Left renal cortex interstitium (tissue), 4 donors: ENCODE measurements at places on chromosomes 1 and 21. TPM values are rescaled to one million over a fixed set of nuclear protein-coding genes. Genes with fewer than 3 reads are reported as not detected.

GRCh38 chr1:109971559-109971958, 13.0 kb upstream of the AHCYL1 start:
- no peak for DNase-seq

GRCh38 chr1:187645651-187646050, 816.9 kb downstream of the PLA2G4A start:
- DNase-seq, result no peak

DNA sequence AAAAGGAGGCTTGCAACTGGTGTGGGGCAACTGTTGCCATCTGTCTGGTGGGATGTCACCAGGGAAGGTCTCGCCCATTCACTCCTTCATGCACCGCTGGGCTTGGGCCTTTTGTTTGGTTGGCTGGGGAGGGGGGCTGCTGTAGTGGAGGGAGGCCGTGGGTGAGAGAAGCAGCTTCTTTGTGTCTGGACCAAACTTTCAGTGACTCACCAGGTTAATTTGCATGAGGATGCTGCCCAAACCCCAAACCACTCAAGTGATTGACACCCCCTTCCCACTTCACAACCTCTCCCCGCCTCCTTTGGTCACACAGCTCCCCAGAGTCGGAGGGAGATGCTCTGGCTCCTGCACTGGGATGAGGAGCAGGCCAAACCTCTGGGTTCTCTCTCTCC, 19.7 kb downstream of the BTG2 start:
- no peak for DNase-seq

CDC42 gene
- 374 TPM for polyA plus RNA-seq

DNA sequence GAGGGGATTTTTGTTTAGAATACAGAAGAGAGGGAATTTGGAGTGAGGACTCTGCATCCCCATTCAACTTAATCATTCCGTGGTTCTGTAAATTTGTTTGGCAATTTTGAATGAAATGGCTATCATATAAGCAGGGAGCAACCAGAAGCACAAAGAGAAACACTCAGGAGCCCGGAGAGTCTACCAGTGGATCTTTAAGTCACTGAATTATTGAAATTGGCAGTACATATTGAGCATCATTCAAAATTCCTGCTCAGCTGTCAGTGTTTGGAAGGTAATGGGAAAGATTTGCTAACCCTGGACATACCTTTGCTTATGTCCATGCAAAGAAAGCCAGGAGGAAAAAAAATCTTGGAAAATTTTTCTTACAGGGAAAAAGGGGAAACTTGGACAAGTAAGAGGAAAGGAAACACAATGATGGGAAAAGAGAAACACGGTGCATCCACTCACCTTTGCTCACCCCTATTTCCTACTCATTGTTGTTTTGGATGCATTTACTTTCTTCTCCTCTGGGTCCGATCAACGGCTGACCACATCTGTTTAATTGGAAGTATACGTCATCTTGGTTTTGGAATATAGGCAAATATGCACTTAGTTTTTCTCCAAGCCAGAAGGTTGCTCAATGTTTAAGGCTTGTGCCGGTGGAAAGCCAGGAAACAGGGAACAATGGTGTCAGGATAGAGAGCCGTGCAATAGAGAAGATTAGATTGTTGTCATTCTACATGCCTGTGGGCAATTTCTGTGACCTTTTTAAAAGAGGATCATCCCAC, 243.0 kb upstream of the LYPLAL1 start:
- DNase-seq, result no peak

- DNase-seq, result peak; percentile 41
Observed at GRCh38 chr1:2468041-2468472, 8.0 kb upstream of the PLCH2 start.

DNA sequence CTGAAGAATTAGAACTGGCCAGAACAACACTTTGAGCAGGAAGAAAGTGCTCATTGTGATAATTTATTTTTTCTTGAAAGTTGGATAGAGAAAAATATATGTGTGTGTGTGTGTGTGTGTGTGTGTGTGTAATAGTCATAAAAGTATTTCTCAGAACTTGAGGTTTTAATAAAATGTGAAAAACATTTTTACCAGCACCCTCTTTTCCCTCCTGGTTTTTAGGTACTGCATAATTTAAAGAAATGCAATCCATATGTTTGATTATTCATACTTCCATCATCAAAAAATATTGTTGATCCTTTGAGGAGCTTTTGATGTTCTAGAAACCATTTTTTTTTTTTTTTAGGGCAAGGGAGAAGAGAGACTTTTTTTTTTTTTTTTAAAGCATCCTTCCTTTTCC, 66.8 kb upstream of the JUN start:
- no peak for DNase-seq

DNA sequence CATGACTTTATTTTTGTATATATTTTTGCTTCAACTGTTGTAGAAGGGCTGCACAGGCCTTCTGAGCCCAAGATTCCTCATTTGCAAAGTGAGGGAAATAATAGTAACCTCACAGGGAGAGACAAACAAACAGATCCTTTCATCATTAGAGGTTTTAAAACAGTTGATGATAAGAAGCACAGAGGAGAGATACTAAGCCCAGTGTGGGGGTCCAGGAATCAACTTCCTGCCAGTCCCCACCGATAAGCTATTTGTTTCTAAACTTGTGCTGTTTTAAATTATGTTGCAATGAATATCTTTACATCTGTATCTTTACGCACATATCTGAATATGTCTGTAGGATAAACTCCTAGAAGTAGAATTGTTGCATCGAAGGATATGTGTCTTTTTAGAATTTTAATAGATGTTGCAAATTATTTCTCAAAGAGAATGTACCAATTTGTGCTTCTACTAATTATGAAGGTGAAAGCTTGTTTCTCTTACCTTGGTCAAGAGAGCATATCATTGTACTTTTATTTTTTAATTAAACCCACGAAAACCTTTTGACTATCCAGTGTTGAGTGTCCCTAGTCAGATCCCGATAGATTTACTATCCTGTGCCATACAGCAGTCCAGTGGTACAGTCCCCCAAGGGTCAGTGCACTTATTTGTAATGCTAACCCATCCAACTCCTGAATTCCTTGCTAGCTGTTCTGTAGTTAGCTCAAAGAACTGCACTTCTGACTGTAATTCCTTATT, 10.8 kb downstream of the FCRLB start:
- no peak for DNase-seq

DNA sequence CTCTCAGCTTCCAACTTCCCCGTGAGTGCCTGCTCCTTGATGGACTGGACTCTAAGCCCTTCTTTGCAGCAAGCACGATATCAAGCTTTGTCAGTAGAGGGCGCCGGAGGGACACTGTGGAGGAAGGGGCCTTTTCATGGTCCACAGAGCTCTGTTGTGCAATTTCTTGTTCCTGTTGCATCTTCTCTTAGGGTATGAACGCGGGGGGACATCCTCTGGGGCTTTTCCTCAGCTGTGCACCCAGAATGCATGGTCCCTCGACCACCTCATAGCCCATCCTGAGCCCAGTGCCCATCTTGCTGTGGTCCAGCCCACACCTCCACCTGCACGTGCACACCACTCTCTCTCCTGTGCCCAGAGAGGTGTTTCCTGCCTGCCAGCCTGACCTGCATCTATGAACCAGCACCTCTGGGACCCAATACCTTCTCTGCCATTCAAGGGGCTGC, 556.8 kb downstream of the PTPRU start:
- DNase-seq, result peak; percentile 70

GRCh38 chr21:26528882-26529281, 44.2 kb downstream of the CYYR1 start:
- DNase-seq, result no peak

DNA sequence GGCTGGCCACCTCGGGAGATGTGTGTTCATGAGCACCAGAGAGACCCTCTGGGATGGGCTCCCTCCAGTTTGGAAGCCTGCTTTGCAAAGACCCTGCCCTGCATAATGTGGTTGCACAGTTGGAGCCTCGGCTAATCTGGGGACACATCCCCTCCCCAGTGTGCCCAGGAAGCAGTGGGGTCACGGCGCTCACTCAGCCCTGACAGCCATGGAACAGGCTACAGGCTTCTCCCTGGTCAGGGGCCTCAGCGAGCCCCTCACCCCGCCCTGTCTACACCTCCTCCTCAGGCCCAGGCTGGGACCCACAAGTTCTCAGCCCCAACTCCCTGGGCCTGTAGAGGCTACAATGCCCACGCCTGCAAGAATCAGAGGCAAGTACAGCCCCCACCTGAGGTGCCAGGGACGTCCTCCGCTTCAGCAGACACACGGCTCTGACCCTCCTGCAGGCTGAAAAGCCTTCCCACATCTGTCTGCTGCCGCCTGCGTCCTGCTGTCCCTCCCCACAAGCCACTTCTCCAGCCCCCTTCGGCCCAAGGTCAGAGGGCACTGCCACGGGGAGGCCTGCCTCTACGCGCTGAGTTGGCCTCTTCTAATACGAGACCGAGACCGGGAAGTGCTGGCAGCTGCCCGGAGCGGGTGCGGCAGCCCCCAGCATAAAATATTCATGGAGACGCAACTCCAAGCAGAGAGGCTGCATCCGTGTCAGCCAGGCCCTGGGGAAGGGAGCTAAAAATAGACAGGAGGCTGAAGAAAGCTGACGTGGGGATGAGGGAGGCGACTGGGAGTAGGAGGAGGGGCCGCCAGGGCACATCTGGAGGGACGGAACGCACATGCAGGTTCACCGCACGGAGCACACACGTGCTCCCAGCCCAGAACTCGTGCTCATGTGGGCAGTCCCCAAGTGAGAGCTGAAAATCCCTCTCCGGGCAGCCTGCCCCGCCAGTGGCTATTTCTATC, 15.2 kb upstream of the GPR153 start:
- DNase-seq, result peak; percentile 71

PFKFB2 gene
- 11.9 TPM for polyA plus RNA-seq

SELL gene
- 3.4 TPM for polyA plus RNA-seq

DNA sequence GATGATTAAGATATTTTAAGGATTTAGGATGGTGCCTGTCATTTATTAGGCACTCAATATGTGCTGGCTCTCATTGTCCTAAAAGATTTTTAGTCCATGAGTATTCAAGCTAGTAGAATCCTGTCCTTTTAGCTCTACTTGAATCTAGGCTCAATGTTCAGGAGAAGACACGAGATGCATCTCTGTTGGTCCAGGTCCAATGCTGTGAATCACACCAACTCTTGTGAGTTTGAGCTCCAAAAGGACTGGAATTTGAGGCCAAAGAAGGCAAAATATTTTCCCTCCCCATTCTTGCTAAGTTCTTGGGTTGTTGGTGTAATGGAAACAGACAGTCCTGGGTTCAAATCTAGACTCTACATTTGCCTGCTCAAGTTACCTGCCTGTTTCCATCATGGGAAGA, 1.4 kb upstream of the PODN start:
- DNase-seq, result no peak

DNA sequence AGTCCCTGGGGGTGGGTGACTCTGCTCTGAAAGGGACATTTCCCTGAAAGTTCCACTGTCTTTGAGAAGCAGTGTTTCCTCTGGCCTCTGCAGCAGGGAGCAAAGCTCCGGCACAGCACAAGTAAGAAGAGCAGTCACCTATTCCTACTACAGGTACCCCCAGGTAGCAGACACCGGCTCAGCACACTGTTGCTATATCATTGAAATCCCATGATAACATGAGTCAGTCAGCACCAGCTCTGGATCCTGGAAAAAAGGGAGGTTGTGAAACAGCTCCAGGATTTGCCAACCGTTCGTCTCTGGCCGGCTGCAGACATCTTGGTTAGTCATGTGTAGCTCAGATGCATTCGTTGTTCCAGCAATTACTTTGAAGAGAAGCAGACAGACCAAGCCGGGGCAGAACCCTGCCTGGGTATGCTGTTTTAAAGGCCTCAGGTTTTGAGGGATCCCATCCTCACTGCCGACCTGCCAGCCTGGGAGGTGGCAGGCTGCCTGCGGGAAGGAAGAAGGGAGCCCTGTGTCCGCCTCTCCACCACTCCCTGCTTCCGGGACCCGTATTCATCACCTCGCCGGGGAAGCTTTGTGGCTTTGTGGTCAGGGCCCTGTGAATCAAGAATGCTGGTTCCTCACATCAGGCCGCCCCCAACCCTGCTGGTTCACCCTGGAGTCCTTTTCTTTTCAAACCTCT, 139.2 kb downstream of the CLIC6 start:
- DNase-seq, result no peak

GRCh38 chr1:35615440-35615839, 25.9 kb downstream of the PSMB2 start:
- no peak for DNase-seq

DNA sequence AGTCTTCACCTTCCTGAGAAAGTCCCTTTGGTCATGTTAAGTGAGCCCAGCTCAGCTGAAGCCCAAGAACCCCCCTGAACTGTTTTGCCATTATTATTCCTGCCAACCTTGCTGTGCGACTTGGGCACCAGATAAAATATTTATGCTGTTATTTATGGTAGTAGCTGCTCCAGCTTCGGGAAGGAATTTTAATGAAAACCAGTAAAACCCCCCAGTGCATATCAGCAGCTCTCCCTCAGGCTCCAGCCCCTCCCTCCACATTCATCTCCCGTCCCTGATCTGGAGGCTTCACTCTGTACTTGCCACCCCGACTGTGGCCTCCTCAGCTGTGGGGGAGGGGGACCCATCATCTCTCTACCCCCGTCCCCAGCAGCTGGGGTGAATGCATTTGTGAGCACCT, 12.7 kb downstream of the TTC22 start:
- DNase-seq, result no peak

DNA sequence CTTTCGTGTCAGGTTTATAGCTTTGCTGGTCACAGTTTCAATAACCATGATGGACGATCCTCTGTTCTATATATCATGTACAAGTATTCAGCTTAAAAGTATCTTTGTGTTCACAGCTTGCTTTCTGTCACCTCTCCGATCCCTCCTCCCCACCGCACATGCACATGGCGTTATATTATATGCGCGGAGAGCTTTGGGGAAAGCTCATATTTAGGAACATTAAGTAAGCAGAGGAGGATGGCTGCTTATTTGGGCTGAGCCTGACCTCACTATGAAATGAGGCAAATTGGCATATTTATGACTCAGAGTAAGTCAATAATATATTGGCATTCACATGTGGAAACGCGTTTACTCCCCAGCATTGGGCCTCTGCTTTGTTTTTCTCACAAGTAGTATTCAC, 360.5 kb downstream of the HLX start:
- DNase-seq, result no peak

- DNase-seq, result no peak
Observed at GRCh38 chr1:63012339-63012738, 228.4 kb downstream of the ATG4C start.

GRCh38 chr1:205523261-205523890, 18.9 kb downstream of the CDK18 start:
- no peak for DNase-seq

DNA sequence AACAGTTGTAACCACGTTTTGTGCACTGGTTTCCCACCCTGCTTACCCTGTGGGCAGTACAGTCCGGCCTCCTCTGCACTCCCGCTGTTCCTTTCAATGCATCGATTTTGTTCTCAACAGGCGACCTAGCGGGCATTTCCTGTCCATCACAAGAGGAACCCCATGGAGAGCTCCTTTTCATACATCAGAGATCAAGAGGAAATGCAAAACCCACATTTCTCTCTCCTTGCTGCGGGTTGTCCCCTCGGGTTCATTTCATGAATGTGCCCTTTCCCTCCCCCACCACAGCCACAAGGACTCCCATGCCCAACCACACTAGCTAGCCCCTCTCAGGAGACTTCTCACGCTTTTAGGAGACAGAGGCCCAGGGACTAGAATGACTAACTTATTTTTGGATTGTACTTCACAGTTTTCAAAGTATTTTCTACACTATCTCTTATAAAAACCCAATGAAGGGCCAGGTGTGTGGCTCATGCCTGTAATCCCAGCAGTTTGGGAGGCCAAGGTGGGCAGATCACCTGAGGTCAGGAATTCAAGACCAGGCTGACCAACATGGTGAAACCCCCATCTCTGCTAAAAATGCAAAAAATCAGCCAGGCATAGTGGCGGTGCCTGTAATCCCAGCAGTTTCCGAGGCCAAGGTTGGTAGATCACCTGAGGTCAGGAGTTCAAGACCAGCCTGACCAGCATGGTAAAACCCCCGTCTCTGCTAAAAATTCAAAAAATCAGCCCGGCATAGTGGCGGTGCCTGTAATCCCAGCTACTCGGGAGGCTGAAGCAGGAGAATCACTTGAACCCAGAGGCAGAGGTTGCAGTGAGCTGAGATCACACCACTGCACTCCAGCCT, 18.4 kb downstream of the ATP1A4 start:
- peak; percentile 15 for DNase-seq
